ENCODE measurements at places on chromosomes 16 and 17.

DNA sequence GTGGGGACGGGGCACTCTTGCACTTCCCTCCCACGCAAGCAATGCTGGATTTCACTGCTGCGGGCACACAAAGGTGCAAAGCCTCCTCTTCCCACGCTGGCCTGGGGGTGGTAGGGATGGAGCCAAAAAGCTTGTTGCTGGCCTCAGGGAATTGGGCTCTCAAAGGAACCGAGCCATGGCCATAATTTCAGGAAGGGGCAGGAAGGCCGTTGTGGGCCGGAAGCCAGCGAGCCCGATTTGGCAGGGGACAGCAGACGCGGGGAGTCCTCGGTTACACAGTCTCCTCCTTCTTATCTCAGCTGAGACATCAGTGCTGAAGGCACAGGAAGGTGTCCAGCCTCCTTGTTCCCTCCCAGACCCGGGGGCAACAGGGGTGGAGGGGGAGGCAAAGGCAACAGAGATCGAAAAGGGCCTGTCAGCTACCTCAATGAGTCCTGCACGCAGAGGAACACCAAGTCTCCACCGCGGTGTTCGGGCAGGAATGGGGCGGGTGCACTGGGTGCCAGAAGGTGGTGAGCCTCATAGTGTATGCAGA is 59.5 kb downstream of the SLFN11 start:
- DNase-seq, result peak; percentile 3

- DNase-seq, result no peak
Measured at GRCh38 chr16:89924925-89925307, 1.8 kb downstream of the TUBB3 start.

DNA sequence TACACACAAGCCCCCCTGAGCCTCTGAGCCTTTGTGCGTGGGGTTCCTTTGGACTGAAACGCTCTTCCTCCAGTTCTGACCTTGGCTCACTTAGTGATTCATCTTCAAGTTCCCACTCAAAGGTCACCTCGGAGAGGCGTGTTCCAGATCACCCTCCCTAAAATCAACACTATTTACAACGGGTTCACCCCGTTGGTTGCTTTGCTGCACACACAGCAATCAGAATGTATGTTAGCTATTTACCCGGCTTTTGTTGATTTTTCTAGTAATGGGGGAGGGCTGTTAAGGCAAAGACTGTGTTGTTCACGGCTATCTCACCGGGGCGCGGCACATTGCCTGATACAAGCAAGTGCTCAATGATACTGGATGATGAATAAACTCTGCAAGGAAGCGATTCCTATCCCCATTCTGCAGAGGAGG is 977 bp downstream of the NAGPA start:
- DNase-seq, result no peak

DNA sequence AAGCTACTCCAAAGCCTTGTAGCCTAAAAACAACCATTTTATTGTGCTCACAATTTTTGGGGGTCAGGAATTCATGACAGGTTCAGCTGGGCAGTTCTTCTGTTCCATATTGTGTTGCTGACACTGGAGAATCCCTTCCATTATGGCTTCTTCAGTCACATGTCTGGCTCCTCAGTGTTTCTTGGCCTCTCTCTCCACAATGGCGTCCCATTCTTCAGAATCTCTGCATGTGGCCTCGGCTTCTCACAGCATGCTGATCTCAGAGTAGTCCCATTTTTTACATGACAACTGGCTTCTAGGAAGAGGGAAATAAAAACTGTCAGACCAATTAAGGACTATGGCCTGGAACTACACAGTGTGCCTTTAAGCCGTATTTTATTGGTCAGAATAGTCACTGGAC is 49.7 kb downstream of the NF1 start:
- DNase-seq, result no peak

- no peak for DNase-seq
Measured at GRCh38 chr16:80932708-80933095, 74.0 kb downstream of the CMC2 start.

DNA sequence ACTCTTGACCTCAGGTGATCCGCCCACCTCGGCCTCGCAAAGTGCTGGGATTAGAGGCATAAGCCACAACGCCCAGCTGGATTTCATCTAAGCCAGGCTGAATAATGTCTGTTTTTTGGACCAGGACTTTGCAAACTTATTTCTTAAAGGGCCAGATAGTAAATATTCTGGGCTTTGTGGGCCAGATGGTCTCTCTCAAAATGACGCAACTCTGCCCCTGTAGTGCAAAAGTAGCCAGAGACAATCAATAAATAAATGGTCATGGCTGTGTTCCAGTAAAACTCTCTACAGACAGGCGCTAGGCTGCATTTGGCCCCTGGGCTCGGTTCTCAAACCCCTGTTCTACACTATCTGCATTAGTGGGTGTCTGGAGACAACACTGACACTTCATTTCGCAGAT is 121.9 kb upstream of the CDH13 start:
- DNase-seq, result no peak

GRCh38 chr16:87657621-87658192 is 55.4 kb downstream of the JPH3 start:
- DNase-seq, result no peak

DNA sequence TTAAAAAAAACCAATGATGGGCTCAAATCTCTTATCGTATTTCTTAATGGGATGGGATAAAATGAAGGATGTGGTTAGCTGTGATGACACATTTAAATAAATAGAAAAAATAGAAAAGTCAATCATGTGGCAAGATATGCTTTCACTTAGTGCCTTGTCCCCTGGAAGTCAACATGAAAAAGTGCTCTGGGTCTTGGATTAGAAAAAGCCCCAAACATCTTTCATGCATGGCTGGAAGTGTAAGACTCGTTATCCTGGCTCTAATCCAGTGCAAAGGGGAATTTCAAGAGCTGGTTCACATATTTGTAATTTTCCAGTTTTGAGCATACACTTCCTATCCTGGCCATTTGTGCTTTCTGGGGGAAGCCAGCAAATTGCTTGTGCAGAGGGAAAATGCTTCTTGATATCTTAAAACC is 160.9 kb downstream of the MAP2K6 start:
- no peak for DNase-seq

DNA sequence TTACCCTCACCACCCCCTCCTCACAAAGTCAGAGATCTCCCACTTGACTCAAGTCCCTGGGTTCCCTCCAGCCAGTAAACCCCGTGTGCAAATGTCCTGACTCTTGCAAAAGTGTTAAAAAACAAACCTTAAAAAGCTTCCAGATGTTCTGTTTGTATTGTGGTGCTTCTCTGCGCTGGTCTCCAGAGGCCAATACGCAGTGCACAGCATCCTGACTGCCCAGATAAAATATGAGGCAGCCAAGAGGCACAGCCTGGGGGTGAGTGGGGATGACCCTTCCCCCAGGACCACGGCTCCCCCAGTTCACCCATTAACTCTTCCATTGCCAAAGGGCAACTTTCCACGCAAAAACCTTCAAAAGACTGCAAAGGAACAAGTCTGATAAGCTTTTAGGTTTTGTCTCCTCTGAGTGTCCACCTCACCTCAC is 291.8 kb downstream of the SOX9 start:
- no peak for DNase-seq

GRCh38 chr16:65490286-65490685 is 368.4 kb upstream of the CDH11 start:
- DNase-seq, result no peak

- no peak for DNase-seq
Measured at GRCh38 chr17:65434878-65435277, 126.6 kb downstream of the AXIN2 start.

DNA sequence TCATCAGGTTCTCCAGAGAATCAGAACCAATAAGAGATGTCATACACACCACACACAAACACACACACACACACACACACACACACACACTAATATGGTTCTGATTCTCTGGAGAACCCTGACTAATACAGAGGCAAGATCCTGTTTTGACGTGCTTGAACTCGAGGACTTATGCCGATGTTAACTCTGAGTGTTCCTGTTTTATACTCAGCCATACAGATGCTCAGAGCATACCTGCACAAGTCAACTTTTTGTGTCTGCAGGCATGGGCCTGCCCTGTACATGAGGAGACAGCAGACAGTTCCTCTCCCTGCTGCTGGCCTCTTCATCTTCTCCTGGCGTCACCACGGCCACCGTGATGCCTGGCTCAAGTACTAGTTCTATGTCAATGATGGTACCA is 635.9 kb downstream of the WWOX start:
- DNase-seq, result no peak

- DNase-seq, result no peak
Measured at GRCh38 chr16:79175286-79176057, 425.1 kb downstream of the MAF start.

DNA sequence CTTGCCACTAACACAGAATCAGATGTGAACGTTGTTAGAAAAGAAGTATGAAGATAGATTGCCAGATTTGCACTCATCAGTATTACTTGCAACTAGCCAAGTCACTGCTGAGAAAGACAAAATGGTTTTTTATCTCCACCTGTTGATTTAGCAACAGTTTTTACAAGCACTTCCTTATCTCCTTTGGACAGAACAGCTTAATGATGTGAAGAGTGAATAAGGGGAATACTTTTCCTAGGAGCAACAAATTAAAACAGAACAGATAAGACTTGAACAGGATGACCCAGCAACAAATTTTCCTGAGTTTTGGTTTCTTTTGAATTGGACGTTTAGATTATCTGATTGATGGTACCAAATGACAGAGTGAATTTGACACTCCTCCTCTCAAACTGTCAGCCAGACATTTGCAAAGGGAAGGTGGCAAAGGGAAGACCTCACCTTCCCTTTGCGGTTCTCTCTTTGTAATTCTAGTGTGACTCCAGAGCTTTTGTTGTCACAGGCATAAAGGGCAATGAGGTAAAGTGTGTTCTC is 130.6 kb downstream of the NLK start:
- no peak for DNase-seq

DNA sequence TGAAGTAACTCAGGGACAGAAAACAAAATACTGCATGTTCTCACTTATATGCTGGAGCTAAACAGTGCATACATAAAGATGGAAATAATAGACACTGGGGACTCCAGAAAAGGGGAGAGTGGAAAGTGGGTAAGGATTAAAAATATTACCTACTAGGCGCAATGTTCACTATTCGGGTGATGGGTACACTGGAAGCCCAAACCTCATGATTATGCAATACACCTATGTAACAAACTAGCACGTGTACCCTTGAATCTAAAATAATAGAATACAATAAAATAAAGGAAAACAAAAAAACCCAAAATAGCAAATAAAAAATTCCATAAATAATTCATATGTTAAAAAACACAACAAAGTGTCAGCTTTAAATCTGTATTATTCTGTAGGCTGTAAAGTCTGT is 56.9 kb downstream of the MAP2K6 start:
- no peak for DNase-seq

- peak; percentile 36 for DNase-seq
Measured at GRCh38 chr17:75270218-75270965, 639 bp downstream of the MIF4GD start.

GRCh38 chr16:67499106-67499505 is 15.8 kb upstream of the AGRP start:
- no peak for DNase-seq

DNA sequence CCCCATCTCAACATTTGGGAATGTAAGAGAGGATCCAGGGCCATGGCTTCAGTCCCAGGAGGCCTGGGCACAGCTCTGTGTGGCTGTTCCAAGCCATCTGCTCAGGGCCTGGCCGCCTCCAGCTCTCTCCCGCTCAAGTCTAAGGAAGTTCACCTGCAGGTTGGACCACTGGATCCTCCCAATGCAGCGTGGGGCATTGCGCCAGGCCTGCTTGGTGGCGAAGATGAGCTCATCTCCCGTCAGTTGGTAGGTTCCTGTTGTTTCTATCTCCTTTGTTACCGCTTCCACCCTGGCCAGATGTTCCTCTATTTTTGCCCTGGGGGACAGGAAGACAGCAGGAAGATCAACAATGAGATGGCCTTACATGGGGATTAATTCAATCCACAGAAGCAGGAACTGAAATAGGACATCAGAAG is 17.5 kb downstream of the NOS2 start:
- DNase-seq, result no peak

- no peak for DNase-seq
Measured at GRCh38 chr16:49333259-49333597, 40.4 kb upstream of the C16orf78 start.

GRCh38 chr17:49730078-49730784 is 22.5 kb upstream of the SLC35B1 start:
- no peak for DNase-seq

GRCh38 chr17:50737118-50737698 is 17.8 kb downstream of the LUC7L3 start:
- DNase-seq, result no peak

DNA sequence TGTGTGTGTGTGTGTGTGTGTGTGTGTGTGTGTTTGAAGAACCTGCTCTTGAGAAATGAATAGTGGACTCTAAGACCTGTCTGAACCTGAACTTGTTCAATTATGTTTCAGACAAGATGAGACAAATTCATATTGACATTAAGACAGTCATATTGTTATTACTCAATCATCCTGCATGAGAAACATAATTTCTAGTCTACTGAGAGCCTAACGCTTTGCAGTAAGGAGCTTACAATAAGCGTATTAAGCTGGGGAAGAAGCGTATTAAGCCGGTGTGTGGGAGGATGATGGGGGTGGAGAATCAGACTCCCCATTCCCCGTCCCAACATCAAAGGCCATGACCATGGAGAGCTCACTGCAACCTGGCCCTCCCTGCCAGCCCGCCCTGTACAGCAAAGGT is 22.4 kb upstream of the MNT start:
- DNase-seq, result no peak

- no peak for DNase-seq
Measured at GRCh38 chr16:68605746-68606145, 39.4 kb upstream of the CDH3 start.

GRCh38 chr17:77318491-77319210 is 177.9 kb downstream of the SEC14L1 start:
- no peak for DNase-seq

DNA sequence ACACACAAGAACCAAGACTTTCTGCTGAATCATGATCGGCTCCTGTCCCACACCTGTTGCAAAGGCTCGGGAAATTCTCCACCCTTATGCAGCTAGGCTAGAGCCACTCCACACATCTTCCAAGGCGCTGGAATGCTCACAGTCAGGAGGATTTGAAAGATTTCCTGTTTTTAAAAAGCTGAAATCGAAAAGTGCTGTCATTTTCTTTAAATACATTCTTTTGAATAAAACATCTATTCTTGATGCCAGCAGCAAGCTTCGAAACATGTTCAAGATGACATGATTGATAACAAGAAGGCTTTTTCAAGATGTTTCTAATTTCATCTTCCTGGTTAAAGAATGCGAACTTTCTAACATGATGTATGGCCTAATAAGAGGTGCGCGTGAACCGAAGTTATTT is 219.7 kb upstream of the CDH5 start:
- no peak for DNase-seq

DNA sequence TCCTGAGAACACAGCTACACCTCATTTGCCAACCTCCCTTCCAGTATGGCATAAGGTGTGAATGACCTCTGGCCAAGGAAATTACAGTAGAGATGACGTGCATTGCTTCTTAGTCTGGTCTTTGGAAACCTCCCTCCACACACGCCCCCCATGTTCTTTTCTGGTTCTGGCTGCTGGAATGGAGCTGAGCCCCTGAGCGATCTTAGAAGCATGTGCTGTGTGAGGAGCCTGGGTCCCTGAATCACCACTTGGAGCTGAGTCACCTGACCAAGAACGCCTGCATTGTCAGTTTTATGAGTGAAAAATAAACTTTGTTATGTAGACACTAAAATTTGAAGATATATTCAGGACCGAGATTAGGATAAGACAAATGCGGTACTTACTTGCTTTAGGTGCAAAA is 51.4 kb downstream of the HS3ST3A1 start:
- no peak for DNase-seq

- DNase-seq, result no peak
Measured at GRCh38 chr16:48318630-48319029, 66.6 kb downstream of the SIAH1 start.

- no peak for DNase-seq
Measured at GRCh38 chr16:88197481-88198456, 185.0 kb upstream of the ZNF469 start.

GRCh38 chr17:37736428-37736827 is 8.4 kb downstream of the HNF1B start:
- no peak for DNase-seq
